Cerebellar nuclear complex (tissue), 1 donor: ENCODE measurements at places on chromosomes 13 and 19.

DNA sequence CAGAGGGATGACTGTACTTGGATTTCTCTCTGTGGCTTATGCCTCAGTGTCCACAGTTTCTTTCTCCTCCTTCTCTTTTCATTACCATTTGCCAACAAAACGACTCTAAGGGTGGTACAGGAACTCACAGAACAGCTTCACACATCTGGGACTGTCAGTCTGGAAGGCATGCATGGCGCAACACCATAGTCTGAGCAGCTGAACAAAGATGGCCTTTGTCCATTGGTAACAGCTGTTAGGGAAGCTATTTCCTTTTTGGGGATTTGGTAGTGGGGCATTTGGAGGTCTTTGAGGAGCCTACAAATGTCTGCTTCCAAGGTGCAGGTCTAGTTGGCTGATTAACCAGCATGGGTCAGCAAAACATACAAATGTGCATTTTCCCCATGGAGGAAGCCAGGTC is 81.4 kb upstream of the PCDH8 start:
- no peak for DNase-seq

DNA sequence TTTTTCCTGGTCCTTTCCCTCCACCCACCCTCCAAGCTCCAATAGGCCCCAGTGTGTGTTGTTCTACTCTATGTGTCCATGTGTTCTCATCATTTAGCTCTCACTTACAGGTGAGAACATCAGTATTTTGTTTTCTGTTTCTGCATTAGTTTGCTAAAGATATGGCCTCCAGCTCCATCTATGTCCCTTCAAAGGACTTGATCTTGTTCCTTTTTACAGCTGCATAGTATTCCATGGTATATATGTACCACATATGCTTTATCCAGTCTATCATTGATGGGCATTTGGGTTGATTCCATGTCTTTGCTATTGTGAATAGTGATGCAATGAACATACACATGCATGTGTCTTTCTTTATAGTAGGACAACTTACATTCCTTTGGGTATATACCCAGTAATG is 47.1 kb upstream of the ZNF30 start:
- no peak for DNase-seq

DNA sequence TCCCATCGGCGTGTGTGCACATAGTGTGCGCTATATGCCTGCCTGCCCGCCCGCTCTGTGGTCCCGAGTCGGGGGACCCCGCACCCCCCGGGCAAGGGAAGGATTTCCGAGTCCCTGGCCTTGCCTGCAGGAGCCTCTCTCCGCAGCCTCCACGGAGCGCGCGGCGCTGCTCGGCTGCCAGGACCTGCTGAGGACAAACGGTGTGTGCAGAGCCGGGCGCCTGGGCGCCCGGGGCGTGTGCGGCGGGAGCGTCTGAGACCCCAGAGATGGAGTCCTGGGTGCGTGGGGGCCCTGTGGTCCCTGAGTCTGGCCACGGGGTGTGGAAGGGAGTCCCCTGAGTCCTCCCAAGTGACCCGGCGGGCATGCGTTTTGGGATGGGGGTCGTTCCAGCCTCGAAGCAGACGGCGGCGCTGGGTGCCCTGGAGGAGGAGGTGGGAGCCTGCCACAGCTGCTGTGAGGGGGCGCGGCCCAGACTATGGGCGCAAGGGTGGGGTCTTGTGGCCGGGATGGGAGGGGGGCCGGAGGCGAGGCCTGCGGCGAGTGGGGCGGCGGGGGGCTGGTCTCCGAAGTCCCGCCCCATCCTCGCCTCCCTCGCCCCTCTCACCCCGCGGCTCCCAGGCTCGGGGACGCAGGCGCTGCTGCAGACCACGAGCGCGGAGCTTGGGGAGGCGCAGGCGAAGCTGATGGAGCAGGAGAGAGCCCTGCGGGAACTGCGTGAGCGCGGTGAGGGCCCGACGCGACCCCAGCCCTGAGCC is 25.3 kb downstream of the CLEC4M start:
- DNase-seq, result no peak

- DNase-seq, result no peak
Observed at GRCh38 chr13:111204438-111205177, 89.5 kb downstream of the ARHGEF7 start.

GRCh38 chr13:76331943-76332712 is 554.1 kb downstream of the KCTD12 start:
- no peak for DNase-seq

- DNase-seq, result no peak
Observed at GRCh38 chr19:23565256-23565655, 121.8 kb downstream of the ZNF675 start.

DNA sequence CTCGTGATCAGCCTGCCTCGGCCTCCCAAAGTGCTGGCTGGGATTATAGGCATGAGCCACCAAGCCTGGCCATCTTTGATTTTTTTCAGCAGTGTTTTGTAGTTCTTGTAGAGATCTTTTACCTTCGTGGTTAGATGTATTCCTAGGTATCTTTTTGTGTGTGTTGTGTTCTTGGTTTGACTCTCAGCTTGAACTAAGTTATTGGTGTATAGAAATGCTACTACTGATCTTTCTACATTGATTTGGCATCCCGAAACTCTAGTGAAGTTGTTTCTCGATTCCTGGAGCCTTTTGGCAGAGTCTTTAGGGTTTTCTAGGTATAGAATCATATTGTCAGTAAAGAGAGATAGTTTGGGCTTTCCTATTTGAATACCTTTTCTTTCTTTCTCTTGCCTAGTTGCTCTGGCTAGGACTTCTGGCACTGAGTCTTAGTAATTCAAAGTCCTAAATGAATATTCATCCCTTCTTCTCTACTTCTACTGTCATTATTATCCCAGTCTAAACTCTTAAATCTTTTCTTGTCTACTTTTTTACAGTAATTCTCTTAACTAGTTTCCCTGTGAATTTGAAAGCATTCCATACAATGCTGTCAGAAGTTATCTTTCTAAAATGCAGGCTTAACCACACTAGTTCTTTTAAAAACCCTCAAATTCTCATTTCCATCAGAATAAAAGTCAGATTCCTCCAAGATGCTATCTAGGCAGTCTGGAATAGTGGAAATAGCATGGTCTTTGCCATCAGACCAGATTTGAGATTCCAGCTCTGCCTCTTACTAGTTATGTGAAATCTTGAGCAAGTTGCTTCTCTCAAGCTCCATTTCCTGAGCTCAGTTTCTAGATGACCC is 7.0 kb downstream of the GPR18 start:
- no peak for DNase-seq

GRCh38 chr13:42753697-42754096 is 27.7 kb upstream of the FAM216B start:
- DNase-seq, result no peak

DNA sequence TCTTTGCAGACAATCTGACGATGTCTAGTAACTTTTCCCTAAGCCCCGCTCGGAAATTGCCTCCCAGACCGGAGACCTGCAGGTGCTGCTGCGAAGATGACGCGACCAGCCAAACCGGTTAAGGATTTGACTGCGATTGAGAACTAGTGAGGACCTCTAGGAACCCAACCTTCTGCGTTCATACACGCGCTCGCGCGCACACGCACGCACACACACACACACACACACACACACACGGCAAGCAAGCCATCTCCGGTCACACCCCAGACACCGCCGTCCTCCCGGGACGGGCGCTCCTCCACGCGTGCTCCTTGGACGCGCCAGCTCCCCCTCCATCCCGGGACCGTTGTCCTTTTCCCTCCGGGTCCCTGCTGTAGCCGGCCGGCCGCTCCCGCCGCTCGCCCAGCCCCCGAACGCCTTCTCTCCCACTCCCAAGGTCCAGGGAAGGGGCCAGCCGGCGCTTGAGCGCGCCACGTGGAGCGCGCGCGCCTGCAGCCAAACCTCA is 1.2 kb downstream of the TBC1D4 start:
- no peak for DNase-seq

DNA sequence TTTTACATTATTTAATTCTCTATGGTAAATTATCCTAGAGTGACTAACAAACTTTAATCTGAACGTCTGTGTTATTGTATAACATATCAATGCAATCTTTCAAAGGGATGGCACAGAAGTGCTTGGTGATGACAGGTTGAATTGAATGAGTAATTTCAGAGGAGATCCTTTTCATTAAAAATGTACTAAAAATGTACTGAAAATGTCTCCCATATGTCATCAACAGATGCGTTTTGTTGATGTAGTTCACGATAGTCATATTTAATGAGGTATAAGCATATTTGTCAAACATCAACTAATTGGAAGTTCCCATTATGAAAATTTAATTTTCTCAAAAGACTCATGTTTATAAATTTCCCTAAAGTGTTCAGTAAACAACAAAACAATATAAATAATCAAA is 1434.7 kb upstream of the PCDH20 start:
- DNase-seq, result no peak

DNA sequence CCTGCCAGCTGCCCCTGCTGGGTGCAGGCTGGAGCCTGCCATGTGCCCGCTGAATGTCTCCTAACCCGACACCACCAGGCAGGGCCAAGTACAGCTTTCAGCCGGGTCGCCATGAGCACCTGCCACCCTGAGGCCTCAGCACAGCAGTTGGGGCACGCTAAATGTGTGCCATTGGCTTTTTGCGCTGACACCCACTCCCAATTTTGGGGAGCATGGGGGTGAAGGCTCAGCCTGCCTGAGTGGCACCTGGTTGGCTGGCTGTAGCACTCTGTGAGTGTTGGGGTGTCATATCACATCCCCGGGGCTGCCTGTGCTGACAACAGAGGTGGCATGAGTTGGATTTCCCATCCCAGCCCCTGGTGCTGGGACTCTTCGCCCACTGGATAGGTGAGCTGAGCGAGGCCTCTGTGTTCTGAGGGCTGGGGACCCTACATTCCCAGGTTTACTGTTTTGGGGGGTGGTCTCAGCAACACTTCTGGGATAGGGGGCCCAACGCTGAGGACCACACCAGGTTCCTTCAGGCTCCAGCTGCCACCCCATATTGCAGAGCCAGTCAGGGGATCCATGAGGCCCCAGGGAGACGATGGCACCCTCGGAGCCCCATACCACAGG is 7.2 kb upstream of the RELB start:
- no peak for DNase-seq

DNA sequence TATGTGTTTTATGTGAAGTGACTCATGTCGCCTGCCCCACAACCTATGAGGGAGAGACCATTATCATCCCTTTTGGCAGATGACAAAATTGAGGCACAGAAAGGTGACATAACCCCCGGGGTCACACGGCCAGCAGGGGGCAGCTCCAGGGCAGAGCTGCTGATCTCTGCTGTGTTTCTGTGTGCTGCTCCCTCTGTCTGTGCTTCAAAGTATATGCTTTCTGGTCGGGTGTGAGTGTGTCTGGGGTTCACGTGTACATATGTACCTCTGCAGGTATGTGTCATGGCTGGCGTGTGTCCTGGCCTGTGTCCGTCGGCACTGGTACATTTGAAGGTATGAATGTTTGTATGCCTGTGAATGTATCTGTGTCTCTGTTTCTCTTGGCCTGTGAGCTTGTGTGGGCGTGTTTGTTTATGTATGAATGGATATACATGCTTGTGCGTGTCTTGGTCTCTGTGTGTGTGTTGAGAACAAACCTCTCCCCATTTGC is 7.1 kb downstream of the LIPE start:
- DNase-seq, result no peak

DNA sequence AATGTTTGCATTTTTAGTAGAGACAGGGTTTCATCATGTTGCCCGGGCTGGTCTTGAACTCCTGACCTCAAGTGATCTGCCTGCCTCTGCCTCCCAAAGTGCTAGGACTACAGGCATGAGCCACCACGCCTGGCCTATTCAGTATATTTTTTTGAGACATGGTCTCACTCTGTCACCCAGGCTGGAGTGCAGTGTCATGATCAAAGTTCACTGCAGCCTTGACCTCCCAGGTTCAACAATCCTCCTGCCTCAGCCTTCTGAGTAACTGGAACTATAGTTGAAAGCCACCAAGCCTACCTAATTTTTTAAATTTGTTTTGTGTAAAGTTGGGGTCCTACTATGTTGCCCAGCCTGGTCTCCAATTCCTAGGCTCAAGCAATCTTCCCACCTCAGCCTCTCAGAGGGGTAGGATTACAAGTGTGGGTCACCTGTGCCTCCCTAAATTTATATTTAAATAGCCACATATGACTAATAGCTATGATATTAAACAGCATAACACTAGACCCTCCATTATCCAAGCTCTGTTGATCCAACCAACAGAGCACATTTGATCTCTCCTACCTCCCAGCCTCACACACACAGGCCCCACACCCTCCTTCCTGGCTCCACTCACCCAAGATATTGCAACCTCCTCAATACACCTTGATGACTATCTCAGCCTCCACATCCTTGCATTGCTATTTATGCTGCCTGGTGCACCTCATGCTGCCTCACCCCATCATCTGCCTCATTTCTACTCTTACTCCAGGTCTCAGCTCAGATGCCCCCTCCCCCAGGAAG is 2.1 kb upstream of the CEACAM19 start:
- no peak for DNase-seq

DNA sequence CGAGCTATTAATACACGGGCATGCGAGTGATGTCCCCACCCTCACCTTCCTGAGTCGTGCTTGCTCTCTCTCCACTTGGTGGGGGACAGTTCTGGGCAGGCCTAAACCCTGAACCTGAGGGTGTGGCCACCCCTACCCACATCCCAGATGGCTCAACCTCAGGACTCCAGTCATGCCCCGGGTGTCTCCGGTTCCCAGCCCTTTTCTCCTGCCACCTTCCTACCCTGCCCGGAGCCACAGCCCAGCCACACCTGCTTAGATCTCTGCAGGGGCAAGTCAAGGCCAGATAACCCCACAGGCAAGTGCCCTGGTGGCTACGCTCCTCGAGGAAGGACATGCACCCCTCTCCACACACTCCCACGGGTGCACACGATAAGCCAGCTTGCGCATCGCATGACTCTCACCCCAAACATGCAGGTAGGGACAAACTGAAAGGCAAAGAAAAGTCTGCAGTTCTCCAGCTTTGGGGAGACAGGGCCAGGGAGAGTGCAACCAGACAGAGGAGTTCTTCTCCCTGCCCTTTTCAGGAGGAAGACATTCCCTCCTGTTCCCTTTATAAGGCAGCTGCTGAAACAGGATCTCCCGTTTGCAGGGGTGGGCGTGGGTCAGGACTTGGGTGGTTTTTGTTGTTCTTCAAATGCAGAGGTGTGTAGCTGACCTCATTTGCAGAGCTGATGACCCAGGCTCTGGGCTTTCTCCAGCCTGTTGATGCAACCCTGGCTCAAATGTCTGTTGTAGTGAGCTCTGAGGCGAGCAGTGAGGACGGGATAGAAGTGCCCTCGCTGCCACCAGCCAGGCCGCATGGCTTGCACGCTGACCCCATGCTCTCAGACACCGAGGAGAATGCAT is 88.6 kb downstream of the DPF1 start:
- DNase-seq, result no peak

DNA sequence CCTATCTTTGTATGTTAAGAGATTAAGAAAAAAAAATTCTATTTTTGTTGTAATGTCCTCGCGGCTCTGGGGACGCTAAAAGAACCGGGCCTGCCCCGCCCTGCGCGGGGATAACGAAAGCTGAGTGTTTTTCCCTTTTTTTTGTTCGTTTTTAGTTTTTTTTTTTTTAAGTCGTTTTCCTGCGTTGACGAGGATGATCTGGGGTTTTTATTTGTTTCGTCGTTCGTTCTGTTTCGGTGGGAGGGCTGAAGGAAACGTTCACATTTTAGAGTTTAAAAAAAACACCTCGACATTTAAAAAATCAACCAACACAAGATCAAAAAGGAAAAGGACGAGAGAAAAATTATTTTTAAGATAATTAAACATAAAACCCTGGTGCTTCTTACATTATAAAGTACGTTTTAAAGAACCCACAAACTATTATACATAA is 5.6 kb downstream of the LYL1 start:
- no peak for DNase-seq
